ENCODE measurements at places on chromosomes 13 and 19. TPM values are rescaled to one million over a fixed set of nuclear protein-coding genes. Genes with fewer than 3 reads are reported as not detected.

GRCh38 chr19:1762243-1763117 is 9.2 kb downstream of the ONECUT3 start:
- DNase-seq = no peak

DNA sequence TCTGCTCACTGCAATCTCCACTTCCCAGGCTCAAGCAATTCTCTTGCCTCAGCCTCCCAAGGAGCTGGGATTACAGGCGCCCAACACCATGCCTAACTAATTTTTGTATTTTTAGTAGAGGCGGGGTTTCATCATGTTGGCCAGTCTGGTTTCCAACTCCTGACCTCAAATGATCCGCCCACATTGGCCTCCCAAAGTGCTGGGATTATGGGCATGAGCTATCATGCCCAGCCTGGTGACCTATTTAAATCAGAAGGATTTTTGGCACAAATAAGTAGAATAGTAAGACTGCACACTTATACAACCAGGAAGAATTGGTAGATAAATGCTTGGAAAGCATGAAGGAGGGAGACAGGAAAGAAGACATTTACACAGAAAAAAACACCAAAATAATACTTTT is 53.4 kb upstream of the AKAP11 start:
- DNase-seq = no peak

- DNase-seq = no peak
These were observed 17.4 kb upstream of the ZNF543 start for GRCh38 chr19:57302727-57303401.

DNA sequence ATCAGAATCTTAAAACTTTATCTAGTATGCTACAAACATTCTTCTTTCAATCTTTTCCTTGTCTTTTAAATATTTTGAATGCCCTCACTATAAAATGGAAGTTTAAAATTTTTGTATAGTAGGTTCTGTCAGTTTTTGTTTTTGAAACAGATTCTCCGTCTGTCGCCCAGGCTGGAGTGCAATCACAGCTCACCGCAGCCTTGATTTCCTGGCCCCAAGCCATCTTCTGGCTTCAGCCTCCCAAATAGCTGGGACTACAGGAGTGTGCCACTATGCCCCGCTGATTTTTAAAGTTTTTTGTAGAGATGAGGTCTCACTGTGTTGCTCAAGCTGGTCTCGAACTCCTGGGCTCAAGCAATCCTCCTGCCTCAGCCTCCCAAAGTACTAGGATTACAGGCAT is 20.7 kb downstream of the PHF11 start:
- DNase-seq = no peak

The FRY gene
- total RNA-seq = 58.3 TPM

The DAND5 gene
- total RNA-seq = not detected

Measured in upper lobe of left lung (tissue), 6 donors.